ENCODE measurements at places on chromosomes 5 and 9.

- DNase-seq: no peak
Observed at GRCh38 chr5:109695005-109695926, 5.5 kb downstream of the MAN2A1 start.

GRCh38 chr9:110276781-110277180 lies 20.5 kb upstream of the TXN start:
- no peak for DNase-seq

- no peak for DNase-seq
Observed at GRCh38 chr9:95043826-95044225, 273.7 kb downstream of the FANCC start.

DNA sequence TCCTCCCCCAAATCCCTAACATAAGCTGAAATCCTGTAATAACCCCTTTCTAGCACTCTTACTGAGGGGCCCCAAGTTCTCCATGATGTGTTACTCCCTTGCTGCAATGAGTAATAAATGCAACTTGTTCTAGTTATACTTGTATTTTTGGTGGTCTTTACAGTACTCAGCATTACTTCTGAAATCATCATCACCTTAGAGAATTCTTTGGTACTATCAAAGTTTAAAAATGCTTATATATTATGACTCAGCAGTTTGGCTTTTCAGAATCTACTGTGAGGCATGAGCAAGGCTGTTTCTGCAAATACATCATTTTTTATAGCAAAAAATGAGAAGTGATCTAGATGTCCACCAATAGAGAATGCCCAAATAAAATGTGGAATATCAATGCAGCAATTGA lies 20.7 kb upstream of the ROPN1L start:
- no peak for DNase-seq

DNA sequence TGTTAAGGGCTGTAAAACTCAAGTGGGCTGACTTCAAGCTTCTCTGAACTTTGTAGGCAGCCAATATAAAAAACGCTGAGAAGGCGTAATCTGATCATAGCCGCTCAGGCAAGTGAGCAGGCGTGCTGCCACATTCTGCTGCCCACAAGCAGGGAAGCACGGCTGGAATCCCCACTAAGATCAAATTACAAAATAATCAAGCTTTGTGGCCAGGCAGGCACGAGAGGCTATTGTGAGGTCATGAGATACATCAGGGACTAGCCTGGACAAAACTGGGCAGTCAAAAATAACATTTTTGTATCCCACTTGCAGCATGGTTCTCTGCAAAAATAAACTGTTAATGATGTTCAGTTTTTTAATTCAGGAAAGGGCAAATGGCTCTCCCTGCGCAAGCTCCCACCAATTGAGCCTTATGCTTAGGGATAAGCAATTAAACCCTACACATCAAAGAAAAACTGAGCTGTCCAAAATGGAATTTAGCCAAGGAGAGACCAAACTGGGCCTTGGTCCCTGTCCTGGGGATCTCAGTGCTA lies 64.0 kb downstream of the POU5F2 start:
- no peak for DNase-seq

DNA sequence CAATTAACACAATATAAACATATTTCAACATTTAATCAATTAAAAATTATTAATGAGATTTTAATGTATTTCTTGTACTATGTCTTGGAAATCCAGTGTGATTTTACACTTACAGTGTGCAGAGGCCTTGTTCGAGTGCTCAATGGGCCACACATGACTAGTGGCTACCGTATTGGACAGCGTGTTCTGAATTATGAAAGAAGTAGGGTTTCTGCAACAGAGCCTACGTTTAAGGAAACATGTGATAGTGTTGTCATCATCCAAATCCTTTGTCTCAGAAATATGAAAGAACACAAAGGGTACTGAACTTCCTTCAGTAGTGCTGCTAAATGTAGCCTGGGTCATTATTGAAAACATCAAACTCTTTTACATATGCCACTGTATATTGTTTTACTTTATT lies 29.5 kb downstream of the NPR3 start:
- DNase-seq: no peak

DNA sequence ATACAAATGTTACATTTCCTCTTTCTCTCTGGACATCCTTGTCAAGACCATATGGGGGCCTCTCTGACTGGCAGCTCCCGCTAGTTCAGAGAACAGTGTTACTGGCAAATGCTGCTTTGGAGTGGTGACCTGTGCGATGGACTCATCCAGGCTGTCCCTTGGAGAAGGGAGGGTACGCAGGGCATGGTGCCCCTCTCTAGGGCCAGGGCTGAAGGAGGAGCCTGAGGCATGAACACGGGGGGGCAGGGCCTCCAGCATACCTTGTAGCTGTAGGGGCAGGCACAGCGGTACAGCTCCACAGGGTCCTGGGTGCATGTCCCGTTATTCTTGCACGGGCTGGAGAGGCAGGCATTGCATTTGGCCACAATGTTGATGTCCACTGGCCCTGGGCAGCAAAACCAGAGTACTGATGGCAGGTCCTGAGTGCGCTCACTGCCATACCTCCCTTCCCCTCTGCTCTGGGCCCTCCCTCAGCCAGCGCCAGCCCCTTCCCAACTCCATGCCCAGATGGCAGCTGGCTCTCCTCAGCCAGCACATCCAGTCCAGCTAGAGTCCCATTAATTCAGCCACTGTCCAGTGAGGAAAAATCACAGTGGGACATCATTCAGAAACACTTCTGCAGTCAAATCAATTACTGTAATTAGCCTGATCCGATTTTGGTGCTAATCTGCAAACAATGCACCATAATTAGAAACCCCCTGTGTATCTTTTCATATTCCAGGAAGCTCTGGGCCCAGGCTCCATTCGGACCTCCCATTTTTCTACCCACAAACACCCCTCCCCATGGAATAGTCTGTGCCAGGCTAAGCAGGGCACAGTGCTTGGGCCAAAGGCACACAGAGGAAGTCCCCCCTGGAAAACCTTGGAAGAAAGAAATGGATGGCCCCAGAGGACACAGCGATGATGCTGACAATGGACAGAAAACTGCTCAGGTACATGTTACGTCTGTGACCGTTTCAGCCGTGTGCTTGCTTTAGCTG lies 128.8 kb upstream of the PANK3 start:
- no peak for DNase-seq

GRCh38 chr9:34377404-34377746 lies 677 bp upstream of the MYORG start:
- DNase-seq: no peak

GRCh38 chr5:36950586-36951457 lies 74.3 kb downstream of the NIPBL start:
- no peak for DNase-seq

DNA sequence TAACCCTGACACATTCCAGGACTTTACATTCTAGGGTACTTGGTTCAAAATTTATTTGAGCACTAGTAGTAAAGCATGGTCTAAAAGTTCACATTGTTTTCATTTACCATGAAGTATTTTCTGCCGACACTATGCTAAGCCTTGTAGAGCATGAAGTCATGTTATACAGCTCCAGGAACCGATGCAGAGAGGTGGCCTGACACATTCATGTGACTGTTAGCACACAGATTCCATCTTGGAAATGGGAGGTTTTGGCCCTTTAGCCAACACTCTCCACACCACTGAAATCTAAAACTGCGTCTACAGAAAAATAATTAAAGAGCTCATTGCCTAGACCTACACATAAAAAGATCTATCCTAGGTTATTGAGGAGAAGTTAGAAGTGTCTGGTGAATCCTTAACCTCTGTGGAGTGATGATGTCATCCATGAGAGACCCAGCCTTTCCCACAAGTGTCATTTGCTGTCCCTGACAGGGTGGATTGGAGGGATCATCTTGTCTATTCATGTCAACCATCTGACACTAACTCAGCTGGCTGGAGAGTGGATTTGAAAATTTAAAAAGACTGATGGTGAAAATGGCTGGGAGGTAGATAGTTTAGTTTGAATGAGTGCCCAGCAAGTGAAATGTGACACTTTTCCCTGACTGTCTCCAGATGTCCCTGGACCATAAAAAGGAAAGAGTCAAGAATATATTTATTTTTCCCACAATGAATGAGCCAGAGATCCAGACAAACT lies 1.3 kb downstream of the RANBP3L start:
- no peak for DNase-seq

DNA sequence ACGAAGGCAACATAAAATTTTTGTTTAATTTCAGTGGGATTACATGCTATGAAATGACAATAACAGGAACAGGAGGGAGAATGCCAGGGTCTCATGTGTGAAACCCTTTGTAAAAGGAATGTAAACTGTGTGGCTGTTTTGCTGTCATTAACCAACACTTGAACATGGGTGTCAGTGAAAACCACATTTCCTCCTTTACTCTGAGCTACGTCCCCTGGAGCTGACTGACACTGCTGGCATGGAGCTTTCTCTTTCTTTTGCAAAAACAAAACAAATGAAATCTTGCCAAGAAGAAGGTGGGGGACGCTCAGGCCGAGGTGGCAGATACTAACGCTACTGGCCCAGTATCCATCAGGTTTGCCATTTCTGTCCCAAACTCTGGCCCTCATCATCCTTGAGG lies 121.4 kb downstream of the DMRT2 start:
- DNase-seq: no peak

DNA sequence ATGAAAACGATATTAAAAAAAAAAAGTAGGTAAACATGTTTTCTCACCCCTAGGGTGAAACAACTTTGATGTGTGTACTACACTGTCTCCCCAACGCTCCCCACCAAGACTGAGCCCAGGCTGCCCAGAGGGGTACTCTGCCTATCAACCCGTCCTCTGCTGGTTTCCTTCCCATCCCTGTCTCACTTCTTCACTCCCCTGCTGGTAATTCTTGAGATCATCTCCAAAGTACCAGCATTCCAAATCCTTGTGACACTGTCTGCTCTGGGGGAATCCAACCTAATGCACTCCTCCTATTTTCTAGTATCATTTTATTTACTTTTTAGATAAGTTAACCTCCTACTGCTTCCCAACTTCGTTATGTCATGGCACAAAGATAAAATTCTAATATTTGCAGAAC lies 6.3 kb upstream of the APTX start:
- no peak for DNase-seq

DNA sequence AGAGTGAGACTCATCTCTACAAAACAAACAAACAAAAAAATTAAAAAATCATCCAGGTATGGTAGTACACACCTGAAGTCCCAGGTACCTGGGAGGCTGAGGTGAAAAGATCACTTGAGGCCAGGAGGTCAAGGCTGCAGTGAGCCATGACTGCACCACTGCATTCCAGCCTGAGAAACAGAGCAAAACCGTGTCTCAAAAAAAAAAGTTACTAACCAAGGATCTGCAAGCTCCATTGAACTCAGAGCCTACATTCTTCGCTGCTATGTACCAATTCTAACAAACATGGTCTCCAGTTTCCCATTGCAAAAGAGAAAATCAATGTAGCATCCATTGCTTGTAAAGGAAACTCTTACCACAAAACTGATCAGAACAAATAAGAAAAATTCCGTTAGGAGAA lies 33.5 kb downstream of the MTMR12 start:
- no peak for DNase-seq

DNA sequence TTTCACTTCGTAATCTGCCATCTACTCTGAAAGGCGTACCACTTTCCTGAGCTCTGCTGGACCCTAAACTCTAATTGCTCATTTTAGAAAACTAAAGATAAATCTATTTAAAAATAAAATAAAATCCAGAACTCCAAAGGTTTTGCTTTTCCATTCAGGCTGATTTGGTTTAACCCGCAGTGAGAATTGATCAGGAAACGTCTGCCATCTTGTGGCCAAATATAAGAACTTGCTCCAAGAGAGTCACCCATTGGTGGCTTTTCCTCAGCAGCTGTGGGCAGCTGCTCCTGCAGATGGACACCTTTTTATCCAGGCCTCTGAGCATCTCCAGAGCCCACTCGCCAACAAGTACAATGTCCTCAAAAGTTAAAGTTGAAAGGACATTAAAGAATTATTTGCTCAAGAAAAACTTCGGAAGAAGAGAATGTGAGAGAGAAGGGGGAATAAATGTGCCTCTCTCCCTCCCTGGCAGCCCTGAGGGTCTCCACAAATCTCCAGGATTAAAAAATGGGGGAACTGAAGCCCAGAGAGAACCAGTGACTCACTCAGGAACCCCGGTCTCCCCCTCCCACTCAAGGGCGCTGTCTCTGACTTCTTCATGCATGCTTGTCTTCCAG lies 4.1 kb downstream of the SAXO1 start:
- peak; percentile 39 for DNase-seq

GRCh38 chr9:78575081-78575480 lies 278.2 kb downstream of the PSAT1 start:
- DNase-seq: no peak

- no peak for DNase-seq
Observed at GRCh38 chr9:138103849-138104206, 226.2 kb downstream of the CACNA1B start.

DNA sequence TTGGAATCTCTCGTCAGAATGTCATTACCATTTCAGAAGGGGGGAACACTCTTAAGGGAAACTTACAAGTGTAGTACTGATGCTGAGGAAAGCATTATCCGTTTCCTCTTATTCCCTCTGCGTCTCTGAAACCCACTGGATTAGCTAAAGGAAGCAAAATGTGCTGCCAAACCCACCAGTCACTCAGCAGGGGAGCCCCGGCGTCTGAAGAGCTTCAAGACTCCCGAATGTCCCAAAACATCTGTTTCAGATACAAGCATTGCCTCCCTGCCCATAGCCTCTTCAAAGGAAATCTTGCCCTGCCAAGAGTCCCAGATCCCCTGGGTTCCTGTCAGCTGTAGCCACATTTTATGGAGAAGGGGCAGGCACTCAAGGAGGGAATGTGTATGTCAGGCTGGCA lies 1.0 kb upstream of the HCN1 start:
- no peak for DNase-seq

GRCh38 chr5:155052532-155052931 lies 39.0 kb downstream of the KIF4B start:
- DNase-seq: no peak

DNA sequence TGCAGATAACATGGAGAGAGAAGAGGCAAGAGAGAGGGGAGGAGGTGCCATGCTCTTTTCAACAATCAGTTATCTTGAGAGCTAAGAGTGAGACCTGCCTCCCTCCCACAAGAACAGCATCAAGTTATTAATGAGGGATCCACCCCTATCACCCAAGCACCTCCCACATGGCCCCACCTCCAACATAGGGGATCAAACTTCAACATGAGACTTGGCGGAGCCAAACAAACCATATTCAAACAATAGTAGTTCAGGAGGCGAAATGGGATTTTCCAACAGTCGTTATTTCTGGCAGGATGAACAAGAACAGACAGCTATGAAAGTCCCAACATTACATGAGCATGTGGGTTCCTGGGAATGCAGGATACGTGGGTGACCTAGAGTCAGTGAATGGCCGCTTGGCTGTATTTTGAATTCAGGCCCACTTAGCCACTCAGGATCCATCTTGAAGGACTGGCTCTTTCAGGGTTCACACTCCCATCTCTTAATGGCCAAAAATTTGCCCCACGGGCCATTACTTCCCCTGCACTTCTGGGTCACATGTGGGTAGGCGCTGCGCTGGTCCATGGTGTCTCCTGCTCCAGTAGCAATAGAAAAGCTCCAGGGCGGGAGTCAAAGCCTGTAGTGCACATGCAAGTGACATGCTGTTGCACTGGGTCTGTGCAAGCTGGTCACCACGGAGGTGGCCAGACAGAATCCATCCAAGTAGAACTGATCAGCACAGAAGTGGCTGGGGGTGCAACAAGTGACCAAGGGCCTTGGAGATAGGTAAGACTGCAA lies 7.1 kb upstream of the FAF2 start:
- no peak for DNase-seq

GRCh38 chr9:128554155-128554862 lies 1.9 kb downstream of the SPTAN1 start:
- no peak for DNase-seq

Measured in CD4-positive, alpha-beta T cell treated with Interleukin-12 subunit alpha and Interleukin-12 subunit beta, for 1 hour (primary cell).